ENCODE measurements at places on chromosomes 16 and 17.
A peak's percentile ranks its signal among the peaks of the same experiment; 100 is the strongest.

DNA sequence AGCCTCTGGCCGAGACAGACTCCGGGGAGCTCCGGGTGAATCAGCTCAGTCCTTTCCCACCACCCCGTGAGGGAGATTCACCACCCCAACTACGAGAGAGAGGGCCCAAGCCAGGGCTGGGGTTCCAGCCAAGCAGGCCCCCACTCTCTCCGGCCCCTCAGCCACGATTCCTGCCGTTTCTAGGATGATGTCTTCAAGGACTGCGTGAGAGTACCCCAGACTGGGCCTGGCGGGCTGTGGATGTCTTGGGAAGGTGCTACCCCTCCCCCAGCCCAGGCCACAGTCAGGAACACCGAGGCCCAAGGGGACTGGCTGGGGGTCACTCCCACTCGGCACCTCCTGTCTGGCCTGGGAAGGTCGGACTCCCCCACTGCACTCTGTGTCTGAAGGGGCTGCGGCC lies 21.6 kb upstream of the PABPN1L start:
- DNase-seq, result no peak

DNA sequence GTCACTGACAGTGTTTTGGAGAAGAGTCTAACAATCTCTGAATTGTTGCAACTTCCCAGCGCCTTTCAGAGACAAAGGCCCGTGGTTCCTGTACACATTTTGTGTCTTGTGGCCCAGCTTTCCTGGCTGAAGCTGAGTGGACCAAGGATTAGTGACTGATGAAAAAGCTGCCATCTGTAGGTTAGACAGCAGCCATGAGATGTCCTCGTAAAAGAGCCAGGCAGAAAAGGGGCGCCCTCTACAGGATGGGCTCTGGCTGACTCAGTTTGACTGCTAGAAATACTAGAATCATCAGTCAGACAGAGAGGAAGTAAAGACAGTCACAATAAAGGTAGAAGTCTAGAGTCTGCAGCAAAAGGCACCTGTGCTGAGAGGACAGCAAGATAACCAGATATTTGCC lies 26.5 kb upstream of the NF1 start:
- DNase-seq, result peak; percentile 38

- no peak for DNase-seq
These were observed 23.0 kb downstream of the ADGRG5 start for GRCh38 chr16:57565461-57565860.

DNA sequence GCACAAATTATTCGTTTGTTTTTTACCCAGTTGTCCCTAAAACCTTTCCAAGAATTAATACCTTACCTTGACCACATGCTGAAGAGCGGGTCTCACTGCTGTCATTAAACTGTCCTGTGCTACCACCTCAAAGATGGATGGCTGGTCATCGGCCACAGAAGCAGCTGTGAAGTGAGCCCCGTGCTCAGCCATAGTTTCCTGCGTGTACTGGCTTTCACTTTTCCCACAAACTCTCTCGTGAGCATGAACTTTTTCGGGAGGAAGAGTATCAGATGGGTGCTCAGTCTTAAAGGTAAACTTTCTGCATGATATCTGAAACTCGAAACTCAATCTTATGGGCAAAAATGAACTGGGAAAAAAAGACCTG lies 558 bp downstream of the PEX12 start:
- no peak for DNase-seq

DNA sequence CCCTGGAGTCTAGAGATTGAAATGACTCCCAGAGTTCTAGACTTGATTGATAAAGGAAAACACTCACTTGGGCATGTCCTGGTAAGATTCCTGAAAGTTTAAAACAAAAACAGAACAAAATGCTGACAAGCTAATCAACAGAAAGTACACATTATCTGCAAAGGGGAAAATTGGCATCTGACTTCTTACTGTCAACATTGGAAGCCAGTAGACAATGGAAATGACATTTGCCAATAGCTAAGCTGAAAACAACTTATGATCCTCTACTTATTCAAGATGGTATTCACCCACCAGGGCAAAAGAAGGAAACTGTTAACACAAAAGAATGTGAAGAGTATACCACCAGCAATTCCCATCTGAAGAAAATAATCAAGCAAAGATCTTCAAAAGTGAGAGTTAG lies 36.8 kb upstream of the CDYL2 start:
- no peak for DNase-seq

DNA sequence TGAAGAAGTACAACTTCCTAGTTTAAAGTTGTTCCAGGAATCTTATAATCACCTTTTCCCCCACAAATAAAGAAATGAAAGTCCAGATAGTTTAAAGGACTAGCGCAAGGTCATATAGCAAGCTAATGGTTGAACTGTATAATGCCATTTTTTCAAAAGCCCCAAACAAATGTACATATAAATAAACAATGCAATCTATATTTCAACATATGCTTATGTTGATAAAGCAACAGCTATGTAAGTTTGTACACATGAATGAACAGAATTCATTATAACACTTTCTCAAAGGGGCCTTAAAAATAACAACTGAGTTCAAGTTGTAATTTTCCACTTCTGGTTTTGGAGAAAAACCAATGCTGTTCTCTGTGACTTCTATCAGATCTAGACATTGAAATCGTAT lies 1628.6 kb downstream of the CDH8 start:
- DNase-seq, result no peak

- no peak for DNase-seq
These were observed 16.5 kb upstream of the SPPL2C start for GRCh38 chr17:45828171-45828570.

DNA sequence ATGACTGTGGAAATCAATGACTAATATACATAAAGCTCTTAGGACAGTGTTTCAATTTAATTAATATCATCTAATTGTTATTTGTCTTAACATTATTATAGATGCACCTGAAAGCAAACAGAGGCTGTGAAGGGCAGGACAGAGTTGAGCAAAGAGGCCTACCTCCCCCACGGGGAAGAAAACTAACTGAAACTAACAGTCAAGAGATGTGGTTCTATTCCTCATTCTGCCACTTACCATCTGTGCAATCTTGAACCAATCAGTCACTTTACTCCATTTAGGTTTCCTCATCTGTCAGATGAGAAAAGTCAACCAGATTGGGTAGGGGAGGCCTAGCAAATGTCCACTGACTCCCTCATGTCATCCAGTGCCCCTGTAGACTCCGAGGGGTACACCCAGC lies 59.1 kb downstream of the C17orf67 start:
- no peak for DNase-seq

DNA sequence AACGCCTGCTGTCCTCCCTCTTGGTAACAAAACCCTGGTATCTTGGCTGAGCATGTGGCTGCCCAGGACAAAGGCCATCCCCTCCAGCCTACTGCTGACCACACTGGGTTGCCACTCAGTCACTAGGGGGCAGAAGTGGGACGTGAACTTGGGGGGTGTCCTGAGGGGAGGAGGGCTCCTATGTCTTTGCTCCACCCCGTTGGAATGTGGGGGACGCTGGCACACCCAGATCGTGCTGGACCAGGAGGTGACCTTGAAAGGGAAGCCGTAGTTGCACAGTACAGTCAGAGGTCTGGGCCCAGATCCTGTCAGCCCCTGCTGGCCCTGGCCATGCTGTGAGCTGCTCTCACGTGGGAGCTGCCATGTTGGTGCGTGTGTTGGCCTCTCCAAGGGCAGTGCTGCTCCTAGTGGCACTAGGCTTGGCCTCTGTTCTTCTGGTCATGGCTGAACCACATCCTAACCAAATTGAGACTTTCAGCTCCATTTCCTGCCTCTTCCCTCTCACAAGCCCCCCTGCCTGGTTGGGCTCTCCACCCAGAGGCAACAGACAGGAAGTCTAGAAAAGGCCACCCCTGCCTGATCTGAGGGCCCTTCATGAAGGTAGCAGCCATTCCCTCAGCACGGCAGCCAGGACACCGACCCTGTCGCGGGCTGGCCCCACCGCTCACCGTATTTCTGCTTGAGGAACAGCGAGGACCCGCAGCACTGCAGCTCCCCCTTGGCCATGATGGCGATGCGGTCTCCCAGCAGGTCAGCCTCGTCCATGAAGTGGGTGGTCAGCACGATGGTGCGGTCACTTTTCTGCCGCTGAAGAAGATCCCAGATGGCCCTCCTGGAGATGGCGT lies 29.0 kb upstream of the RNPS1 start:
- DNase-seq, result peak; percentile 4

DNA sequence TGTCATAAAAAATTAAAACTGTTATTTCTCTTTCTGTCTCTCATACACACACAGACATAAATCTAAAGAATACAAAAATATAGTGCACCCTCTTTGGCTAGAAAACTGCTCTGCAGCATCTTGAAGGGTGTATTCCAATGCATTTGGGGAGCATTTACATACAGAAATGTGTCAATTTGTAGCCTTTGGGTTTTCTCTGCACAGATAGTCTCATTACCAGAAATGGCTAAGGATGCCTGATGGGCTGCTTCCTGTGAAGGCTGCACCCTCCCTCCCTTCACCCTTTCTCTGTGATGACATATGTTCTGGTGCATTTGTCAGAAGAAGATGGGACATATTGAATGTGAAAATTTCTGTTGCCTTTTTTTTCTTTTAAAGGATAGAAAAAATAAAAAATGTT lies 1239.3 kb downstream of the CDH11 start:
- no peak for DNase-seq

DNA sequence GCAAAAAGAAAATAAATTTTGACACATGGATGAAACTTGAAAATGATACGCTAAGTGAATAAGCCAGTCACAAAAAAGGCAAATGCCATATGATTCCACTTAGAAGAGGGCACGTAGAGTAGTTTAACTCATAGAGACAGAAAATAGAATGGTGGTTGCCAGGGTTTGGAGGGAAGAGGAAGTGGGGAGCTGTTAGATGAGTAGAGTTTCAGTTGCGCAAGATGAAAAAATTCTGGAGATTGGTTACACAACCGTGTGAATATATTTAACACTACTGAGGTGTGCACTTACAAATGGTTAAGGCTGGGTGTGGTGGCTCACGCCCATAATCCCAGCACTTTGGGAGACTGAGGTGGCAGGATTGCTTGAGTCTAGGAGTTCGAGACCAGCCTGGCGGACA lies 93.4 kb upstream of the TMEM132E start:
- peak; percentile 1 for DNase-seq

GRCh38 chr16:70788668-70789594 lies 12.0 kb downstream of the VAC14 start:
- no peak for DNase-seq

GRCh38 chr17:49880291-49881053 lies 32.6 kb upstream of the TAC4 start:
- DNase-seq, result peak; percentile 41

GRCh38 chr16:16127469-16128116 lies 95.7 kb downstream of the ABCC6 start:
- DNase-seq, result peak; percentile 51

DNA sequence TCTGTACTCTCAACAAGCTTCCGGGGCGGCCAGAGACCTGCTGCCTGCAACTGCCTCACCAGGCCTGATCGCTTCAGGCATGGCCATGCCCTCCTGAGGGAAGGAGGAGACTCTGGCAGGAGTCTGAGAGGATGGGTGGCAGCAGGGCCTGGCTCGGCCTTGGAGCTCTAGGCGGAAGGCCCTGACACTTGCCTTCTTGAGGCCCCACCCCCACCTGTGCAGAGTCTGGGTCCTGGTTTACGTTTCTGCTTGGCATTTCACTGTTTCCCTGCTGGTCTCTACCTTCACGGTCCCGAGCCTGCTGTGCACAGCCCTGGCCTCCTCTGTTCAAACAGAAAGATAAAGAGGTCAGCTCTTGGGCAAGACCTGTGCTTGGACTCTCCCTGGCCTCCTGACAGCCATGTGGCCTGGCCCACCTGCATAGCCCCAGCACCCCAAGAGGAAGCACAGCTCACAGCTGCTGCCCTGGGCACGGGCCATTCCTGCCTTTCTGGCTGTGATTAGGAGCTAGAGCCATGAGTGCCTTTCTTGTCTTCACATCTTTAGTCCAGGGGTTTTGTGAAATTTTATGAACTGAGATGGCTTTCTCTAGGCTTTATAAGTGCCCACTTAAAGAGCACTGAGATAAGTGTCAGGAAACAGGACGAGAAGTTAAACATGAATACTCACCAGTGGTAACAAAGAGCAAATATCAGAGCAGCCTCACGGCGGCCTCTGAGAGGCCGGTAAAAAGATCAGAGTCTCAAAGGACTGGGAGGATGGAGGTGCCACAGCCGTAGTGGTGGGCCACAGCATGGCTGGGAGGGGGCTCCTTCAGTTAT lies 25.6 kb upstream of the MTSS2 start:
- no peak for DNase-seq

- DNase-seq, result no peak
These were observed 211.4 kb downstream of the COPRS start for GRCh38 chr17:31647661-31648060.

GRCh38 chr17:4945176-4945943 lies 3.0 kb downstream of the PFN1 start:
- DNase-seq, result peak; percentile 92

GRCh38 chr17:82956726-82957468 lies 117.1 kb upstream of the ZNF750 start:
- DNase-seq, result no peak

Data from bronchial epithelial cell (primary cell).